ENCODE measurements at places on chromosomes 7 and 10.

GRCh38 chr7:104921596-104921995, 92.4 kb upstream of the KMT2E start:
- no peak for DNase-seq

DNA sequence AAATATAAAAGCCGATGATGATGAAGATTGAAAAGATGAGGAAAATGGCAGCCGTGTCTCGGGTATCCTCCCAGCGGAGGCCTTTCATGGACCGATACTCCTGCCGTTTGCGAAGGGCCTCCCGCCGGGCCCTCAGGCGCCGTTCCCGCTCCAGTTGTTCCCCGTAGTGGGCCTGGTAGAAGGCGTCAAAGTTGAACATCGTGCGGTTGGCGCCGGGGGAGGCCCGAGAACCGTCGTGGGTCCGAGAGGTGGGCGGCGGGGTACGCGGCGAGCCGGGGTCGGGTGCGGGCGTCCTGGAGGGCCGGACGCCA, 553 bp downstream of the DNAJC30 start:
- no peak for DNase-seq

GRCh38 chr7:121085922-121086321, 97.4 kb downstream of the CPED1 start:
- no peak for DNase-seq

DNA sequence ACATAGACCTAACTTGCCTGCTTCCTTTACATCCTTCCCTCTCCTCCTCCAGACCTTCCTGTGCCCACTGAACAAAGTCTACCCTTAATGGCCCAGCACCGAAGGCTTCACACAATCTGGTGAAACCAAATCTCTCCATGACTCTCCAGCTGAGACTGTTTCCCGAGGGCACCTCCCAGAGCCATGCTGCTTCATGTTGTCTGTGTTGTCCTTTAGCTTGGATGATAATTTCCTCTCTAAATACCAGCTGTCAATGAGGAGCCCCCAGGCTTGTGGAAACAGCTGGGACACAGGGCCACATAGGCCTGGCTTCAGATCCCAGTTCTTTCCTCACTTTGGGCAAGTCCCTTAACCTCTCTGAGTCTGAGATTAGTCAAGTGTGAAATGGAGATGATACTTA, 54.3 kb downstream of the DLD start:
- no peak for DNase-seq

- DNase-seq, result peak; percentile 75
These were observed 158.8 kb upstream of the INHBA start for GRCh38 chr7:41861642-41862041.

DNA sequence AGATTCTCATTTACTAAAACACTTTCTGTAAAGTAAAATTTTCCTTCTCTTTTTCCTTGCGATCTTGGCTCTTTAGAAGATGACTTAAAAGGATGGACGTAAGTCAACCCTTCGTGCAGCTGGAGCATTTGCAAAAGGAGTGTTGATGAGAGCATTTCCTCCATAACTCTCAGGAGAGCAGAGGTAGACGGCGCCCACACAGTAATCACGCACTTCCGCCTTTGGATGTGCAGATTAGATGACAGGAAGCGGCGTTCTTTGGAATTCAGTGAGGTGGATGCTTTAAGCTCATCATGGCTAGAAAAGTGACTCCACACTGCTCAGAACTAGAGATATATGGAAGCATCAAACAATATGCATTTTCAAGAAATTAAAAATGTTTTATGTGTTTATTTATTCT, 43.0 kb upstream of the NPS start:
- no peak for DNase-seq

DNA sequence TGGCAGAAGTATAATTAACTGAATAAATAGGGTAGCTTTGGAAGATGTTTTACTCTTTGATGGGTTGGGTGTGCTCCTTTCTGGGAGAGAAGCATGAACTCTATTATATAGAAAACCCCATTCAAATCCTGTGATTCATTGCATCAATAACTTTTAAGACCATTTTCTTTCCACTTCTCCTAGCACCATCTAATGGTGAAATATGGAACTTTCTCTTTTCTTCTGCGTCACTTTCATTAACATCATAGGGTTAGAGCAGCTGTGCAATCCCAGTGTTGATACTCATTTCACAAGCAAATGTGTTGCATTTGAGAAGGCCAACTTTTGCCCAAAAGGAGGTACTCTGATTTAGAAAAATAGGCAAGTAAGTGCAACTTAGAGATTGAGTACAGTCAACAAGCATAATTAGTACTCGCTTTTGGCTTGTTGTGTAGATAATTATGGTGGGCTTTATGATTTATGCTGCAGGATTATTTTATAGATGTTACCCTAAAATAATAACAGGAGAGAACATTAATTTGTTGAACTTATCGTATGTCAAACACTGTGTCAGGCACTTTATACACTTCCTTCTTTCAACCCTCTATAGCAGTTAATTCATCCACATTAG, 92.9 kb downstream of the CPED1 start:
- peak; percentile 66 for DNase-seq

- DNase-seq, result no peak
These were observed 124.2 kb upstream of the MKLN1 start for GRCh38 chr7:131203291-131203976.

- DNase-seq, result no peak
These were observed at the start of gene KAZALD1 for GRCh38 chr10:101061624-101062231. TSS of gene KAZALD1 (plus strand) at chr10:101061989. CDS start at chr10:101062593, 604 bp downstream.

DNA sequence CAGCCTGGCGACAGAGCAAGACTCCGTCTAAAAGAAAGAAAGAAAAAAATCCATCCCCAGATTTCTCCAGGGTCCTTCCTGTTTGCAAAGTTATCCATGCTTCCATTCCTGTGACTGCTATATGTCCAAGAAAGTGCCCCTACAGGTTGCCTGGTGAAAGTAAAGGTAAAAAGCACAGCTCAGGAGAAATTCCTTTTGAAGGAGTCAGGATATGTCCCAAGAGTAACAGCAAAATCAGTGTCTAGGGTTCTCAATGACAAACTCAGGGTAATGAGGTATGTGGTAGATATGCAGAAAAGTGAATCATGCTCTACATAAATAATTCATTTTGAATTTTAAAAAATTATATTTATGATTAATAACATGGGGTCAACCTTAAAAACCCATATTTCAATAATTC, 91.5 kb downstream of the CTTNBP2 start:
- DNase-seq, result no peak

GRCh38 chr7:26376175-26376917, 84.7 kb downstream of the SNX10 start:
- no peak for DNase-seq

GRCh38 chr7:15658247-15658646, 28.2 kb downstream of the MEOX2 start:
- DNase-seq, result no peak

- DNase-seq, result no peak
These were observed 208.0 kb downstream of the GALNT17 start for GRCh38 chr7:71339924-71340323.

- DNase-seq, result no peak
These were observed 213.0 kb upstream of the SMIM30 start for GRCh38 chr7:113331155-113331898.

DNA sequence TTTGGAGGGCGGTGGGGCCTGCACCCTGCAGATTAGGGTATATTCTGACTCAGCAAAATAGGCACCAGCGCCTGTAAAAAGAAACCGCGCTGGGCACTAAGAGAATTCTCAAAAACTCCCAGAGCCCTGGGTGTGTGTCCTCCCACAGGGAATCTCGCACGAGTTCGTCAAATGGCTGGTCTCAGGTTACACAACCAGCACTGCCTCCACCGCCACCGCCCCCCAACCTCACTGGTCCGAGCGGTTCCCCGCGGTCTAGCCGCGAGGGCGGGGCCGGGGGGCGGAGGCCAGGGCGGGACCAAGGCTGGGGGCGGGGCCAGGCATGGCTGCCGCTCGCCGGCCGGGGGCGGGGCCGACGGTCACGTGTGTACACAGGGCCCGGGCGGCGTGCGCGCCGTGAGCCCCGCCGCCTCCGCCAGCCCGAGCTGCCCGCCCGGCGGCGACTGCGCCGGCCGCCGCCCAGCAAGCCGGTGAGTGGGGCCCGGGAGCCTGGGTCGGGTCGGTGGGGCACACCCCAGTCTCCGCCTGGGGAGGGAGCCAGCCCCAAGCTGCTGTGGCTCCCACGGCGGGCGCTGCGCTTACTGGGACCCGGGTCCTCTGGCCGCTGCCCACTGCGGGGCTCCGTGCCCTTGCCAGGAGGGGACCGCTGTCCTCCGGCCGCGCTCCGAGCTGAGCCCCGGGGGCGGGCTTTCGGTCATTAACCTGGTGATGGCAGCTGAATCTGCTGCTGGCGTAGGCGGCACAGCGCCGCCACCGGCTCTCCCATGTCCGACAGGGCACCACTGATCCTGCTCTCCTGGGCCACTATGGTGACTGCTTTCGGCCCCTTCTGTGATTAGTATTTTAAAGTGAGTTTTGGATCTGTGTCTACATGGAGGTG, at the start of gene GPR146:
Gene GPR146 (plus strand): TSS at position 358 of the 880 bp plus-strand sequence. CDS start 12,970 bp downstream, outside the sequence.
- DNase-seq, result peak; percentile 83

DNA sequence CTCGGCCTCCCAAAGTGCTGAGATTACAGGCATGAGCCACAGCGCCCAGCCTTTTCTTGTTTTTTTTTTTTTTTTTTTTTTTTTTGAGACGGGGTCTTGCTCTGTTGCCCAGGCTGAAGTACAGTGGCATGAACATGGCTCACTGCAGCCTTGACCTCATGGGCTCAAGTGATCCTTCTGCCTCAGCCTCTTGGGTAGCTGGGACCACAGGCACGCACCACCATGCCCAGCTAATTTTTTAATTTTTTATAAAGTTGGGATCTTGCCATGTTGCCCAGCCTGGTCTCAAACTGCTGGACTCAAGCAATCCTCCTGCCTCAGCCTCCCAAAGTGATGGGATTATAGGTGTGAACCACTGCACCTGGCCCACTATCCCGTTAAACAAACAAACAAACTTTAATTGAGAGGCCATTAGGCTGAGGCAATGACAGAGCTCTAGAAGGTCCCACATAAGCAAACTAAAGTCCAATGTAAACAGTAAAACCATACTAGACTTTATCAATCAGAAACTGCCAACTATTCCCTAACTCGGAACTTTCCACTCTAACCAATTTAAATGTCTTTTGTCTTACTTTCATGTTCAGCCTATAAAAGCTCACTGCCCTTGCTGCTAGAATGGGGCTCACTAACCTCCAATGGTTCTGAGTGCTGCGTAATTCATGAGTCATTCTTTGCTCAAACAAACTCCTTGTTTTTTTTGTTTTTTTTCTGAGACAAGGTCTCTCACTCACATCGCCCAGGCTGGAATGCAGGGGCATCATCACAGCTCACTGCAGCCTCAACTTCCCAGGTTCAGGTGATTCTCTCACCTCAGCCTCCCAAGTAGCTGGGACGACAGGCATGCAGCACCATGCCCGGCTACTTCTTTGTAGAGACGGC, 1.9 kb downstream of the DHX32 start:
- no peak for DNase-seq

Measured in AML-193 (cell line).